ENCODE measurements at places on chromosomes 3 and 15.

- DNase-seq, result no peak
Observed at GRCh38 chr3:174253940-174254339, 605.2 kb upstream of the NAALADL2 start.

DNA sequence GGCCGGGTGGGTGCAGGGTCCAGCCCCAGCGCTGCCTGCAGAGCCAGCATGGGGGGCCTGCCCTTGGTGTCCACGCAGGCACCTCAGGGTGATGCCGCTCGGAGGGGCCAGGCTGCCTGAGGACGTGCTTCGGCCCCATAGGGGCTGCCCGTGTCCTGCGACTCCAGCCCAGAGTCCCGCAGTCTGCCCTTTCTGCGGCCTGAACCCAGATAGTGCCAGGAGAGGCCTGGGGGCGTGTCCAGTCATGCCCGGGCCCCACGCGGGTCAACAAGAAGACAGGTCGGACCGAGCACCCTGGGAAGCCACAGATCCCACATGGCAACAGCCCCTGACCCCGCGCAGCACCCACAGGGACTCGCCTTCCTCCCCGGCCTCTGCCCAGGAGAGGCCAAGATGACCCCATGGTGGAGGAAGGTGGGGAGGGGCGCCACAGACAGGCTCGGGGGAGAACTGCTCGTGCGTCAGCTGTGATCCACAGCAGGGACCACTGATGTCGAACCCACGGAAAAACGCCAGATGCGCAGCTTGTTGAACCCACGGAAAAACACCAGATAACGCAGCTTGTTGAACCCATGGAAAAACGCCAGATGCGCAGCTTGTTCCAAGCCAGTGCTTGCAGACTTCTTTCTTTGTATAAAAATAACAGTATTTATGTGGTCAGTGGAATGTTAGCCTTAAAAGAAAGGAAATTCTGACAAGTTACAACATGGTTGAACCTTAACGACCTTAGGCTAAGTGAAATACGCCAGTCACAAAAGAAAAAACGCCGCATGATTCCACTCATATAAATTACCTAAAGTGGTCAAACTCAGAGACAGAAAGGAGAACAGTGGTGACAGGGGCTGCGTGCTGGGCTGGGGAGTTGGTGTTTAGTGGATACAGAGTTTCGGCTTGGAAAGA, 28.5 kb downstream of the CYFIP1 start:
- DNase-seq, result no peak

GRCh38 chr3:125163739-125164601, 48.6 kb downstream of the SLC12A8 start:
- DNase-seq, result no peak

DNA sequence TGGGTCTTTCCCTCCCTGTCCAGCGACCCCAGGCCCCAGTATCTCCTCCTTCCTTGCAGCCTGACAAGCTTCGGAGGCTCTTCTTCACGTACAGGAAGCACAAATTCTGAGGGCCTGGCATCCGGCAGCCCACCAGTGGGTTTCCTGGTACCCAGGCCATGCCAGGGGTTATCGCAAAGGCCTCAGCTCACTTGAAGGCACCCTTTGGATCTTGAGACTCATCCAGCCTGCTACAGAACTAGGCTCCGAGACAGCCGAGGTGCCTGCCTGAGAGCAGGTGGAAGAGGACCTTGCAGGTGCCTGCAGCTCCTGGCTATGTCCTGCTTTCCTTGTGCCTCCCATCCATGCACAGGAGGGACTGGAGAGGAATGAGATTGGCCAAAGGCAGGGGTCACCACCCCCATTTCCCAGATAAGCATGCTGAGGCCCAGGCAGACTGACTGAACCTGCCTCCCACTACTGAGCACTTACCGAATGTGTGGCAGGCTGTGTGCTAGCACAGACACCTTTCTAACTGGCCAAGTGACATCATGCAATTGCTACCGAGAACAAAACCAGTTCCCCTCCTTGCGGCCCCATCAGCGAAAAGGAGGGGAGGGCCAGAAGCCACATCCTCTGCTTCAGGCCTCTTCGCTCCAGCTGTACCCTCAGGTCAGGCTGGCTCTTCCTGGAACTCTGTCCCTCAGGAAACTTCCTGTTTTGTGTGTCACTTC, 11.2 kb downstream of the SH2D7 start:
- peak; percentile 40 for DNase-seq

DNA sequence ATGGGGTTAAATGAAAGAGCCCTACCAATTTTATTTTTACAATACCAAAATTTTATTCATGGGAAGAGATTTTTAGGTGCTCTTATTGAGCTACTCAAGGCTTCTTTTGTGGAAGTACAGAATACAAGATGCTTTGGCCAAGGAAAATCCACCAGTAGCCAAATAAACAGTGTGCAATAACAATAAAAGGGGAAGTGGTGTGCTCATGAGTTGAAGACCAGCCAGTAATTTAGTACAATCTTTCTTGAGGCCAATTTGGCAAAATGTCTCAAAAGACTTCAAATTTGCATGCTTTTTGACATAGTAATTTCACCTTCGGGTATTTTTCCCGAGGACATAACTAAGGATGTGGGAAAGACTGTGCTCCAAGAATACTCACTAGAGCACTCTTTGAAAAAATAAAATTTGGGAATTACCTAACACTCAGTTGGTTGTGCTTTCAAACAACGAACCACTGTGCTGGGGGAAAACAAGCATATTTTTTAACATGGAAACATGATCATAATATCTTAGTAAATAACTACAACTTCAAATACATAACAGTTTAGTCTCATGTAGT, 294.0 kb downstream of the DIPK2A start:
- no peak for DNase-seq

DNA sequence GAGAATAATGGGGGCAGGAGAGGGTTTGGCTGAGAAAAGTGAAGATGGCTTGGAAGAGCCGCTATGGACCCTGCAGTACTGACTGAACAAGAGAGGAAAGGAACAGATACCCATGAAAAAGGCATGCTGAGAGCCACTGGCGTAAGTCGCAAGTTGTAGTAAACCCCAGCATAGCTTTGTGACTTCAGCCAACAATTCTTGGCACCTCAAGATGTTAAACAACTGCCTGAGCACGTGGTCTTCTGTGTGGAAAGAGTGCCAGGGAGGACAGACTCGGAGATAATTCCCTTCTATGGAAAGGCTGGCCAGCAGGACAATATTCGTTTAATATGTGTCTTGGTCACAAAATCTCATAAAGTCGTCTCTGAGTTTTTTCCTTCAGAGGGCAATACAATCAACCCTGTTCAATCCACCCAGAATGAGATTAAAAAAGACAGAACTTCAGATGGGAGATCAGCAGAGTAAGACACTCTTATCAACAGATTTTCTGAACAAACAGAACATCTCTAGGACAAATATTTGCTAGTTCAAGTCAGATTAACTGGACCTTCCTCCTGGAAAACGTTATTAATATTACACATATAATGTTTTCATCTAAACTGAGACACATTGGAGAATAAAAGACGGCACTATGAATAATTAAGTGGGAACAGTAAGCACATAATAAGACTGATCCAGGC, 49.2 kb downstream of the NEK10 start:
- no peak for DNase-seq

- no peak for DNase-seq
Observed at GRCh38 chr3:72573051-72573450, 275.2 kb downstream of the SHQ1 start.

DNA sequence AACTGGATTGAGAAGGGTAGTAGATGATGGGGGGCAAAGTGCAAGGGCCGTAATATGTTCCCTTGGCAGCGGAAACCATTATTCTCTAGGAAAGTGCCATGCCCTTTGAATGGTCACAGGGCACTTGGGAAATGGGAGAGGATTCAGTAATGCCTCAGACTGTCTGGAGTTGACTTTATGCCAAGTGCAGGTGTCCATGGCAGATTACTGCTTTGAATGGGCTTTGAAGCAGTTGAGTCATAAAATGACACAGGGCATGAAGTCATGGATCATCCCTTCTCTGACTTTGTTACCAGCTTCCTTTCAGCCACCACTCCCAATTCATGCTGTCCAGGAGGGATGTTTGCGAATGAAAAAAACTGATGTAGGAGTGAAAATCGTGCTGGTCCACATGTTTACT, 20.1 kb downstream of the AADACL2 start:
- no peak for DNase-seq

- no peak for DNase-seq
Observed at GRCh38 chr3:141218926-141219325, 12.7 kb upstream of the PXYLP1 start.

DNA sequence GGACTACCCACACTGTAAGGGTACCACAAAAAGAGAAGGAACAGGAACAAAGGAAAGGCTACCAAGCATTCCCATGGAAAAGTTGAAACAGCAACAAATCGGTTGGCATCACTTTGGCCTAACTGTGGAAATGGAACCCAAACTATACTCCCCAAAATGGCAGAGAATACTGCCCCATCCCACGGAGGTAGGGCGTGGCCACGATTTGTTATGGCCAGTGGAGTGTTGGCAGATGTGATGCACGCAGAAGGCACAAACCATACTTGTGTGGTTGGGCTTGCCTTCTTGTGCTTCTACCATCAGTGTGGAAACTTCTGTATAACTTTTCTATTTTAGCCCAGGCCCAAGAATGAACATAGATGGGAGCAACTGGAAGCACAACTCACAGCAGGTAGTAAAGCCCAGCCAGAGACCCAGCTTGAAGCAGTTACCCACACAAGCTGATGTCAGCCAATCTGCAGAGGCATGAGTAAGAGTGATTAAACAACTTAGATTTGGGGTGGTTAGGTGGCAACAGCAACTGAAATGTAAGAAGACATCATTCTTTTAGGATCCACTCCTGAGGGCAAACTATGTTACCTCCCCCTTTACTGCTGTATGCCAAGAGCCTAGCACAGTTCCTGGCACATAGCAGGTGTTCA, 64.1 kb downstream of the BTD start:
- DNase-seq, result no peak

DNA sequence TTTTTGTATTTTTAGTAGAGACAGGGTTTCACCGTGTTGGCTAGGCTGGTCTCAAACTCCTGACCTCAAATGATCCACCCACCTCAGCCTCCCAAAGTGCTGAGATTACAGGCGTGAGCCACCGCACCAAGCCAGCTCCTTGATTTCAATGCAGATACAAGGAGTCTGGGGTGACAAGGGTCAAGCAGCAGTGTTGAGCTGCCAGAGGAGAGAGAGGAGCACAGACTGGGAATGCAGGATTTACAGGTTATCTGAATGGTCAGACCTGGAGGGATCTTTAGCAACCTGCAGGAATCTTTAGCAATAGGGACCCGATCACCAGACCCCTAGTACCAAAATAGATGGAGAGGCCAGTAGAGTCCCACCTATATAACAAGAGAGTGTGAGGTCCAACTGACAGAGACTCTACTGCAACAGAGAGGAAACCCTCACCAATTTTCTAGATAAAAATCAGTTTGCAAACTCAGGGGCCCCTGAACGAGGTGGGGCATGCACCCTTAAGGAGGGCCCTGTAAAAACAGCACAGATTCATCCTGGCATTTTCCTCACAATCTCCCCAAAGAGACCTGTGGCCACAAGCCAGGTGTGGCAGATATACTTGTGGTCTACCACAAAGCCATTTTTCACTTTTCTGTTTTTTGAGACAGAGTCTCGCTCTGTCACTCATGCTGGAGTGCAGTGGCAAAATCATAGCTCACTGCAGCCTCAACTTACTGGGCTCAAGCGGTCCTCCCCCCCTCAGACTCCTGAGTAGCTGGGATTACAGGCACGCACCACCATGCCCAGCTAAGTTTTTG, 10.7 kb upstream of the SHISA5 start:
- DNase-seq, result no peak

- DNase-seq, result no peak
Observed at GRCh38 chr3:124696006-124696405, 34.2 kb upstream of the UMPS start.

DNA sequence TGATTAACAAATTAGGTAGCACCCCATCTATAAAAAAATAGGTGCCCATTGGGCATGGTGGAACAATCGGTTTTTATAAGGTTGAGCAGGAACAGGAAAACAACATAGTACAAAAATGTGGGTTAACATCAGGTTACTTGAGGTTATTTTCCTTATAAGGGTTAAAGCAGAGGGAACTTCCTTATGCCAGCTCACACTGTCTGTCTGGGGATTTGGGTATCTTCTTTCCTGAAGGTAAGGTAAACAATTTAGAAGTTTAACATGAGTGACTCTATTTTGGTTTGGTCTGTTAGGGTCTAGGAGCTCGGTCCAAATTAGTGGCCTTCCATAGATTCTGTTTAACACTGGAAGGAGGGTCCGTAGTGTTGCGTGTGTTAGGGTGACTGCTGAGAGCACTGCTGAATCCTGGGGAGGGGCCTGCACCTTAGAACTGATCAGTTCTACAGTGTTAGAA, 14.7 kb downstream of the CHD2 start:
- DNase-seq, result no peak

- no peak for DNase-seq
Observed at GRCh38 chr3:134397755-134398154, 23.5 kb upstream of the AMOTL2 start.

- DNase-seq, result peak; percentile 35
Observed at GRCh38 chr3:151146071-151146730, 56.8 kb downstream of the GPR171 start.

GRCh38 chr3:14853271-14853951, 34.6 kb downstream of the FGD5 start:
- no peak for DNase-seq

- DNase-seq, result no peak
Observed at GRCh38 chr15:52121896-52122295, 9.3 kb upstream of the BCL2L10 start.

DNA sequence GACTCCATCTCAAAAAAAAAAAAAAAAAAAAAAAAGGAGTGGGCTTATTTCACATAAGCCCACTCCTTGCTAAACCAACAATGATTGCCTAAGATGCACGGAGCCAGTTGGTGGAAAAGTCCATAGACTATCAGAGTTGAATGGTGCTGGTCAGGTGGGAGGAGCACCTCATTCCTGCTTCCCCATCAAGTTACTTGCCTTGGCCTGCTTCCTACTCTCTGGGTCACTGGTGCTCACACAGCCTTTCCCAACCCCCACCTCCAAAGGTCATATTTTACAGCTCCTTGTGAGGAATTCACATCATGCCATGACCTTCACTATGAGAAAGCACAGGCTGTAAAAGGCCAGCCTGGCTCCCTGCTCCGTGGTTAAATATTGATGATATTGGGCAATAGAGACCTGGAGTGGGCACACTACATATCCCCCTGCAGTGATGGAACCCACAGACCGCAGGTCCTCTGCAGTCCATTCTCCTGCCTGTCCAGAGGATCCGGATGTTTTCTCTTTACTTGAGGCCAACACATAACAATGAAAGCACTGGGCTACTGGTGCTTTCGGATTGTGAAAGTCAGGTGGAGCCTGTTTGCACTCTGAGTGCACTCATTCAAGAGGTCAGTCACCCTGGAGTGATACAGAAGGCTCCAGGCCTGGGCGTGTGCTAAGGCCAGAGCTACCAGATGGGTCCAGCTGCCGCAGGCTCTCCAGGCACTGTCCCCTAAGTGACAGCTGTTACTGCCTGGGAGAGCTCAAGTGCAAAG, at the start of gene SLC51B:
TSS of gene SLC51B (plus strand) at position 664 of the 758 bp plus-strand sequence. CDS start 4,618 bp downstream, outside the sequence.
- DNase-seq, result no peak
